ENCODE measurements at places on chromosomes 3 and 15. TPM values are rescaled to one million over a fixed set of nuclear protein-coding genes. Genes with fewer than 3 reads are reported as not detected.
A peak's percentile ranks its signal among the peaks of the same experiment; 100 is the strongest.

DNA sequence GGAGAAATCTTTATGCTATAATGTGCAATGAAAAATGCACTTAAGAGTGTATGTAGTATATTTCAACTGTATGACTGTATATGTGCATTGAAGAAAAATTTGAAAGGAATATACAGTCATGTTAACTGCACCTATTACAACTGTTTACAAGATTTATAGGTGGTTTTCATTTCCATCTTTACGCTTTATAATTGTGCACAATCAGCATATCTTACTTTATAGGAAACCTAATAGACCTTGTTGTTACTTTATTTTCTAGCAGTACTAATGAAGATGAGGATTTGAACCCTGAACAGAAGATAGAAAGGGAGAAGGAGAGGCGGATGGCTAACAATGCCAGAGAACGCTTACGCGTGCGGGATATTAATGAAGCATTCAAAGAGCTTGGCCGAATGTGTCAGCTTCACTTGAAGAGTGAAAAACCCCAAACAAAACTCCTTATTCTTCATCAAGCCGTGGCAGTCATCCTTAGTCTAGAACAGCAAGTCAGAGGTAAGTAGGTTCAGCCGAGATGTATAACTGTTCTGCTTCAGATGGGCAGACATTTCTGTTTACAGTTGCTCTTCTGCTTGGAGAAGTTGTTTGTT, 103.4 kb upstream of the CGNL1 start:
- peaks cover 13% of the 10 kb centered on the region for H3K36me3 ChIP-seq
- no peak overlapping the region for H3K4me3 ChIP-seq
- H3K27ac ChIP-seq, result no peak overlapping the region
- no peaks in the 10 kb centered on the region for H3K27me3 ChIP-seq
- DNase-seq, result no peak
- H3K4me1 ChIP-seq, result no peaks in the 10 kb centered on the region

DNA sequence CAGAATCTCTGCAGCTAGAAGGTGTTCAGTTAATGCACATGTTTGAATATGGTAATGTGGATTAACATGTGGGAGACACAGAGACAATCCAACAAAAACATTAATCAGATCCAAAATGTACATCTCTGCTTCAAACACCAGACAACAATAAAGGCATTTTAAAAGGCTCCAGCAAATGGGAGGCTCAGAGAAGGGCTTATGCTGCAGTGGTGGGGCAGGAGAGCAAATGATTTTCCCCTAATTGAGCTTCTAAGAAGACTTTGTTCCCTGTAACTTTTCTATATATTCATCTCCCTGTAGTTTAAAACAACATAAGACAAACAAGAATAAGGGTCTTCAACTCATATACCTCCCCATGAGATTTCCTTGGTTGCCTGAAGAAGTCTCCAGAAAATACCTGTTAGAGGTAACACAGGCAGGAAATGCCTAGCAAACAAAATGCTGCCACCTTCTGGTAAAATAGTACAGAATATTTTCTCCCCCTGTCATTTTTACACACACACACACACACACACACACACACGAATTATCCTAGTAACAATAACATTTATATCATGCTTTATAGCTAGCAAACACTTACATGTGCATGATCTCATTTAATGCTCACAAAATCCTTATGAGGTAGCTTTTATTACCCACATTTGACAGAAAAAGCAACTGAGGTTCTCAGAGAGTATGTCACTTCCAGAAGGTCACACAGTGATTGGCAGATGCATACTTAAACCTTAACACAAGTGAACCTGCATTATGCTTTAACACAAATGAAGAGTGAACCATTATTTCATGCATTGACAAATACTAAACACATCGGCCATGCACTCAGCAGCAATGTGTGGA, 123.4 kb upstream of the MB21D2 start:
- H3K4me3 ChIP-seq, result no peak overlapping the region
- no peaks in the 10 kb centered on the region for H3K4me1 ChIP-seq
- DNase-seq, result no peak
- H3K36me3 ChIP-seq, result no peaks in the 10 kb centered on the region

- no peak for DNase-seq
- H3K4me3 ChIP-seq, result no peak overlapping the region
- H3K36me3 ChIP-seq, result no peaks in the 10 kb centered on the region
- no peak overlapping the region for H3K27ac ChIP-seq
- H3K4me1 ChIP-seq, result no peaks in the 10 kb centered on the region
Observed at GRCh38 chr3:66910266-66911055, 87.6 kb upstream of the KBTBD8 start.

- H3K27me3 ChIP-seq, result no peaks in the 10 kb centered on the region
- no peak overlapping the region for H3K4me3 ChIP-seq
- DNase-seq, result no peak
- no peaks in the 10 kb centered on the region for H3K4me1 ChIP-seq
- no peak overlapping the region for H3K27ac ChIP-seq
Observed at GRCh38 chr3:50427217-50427616, 67.9 kb upstream of the TMEM115 start.

- H3K27me3 ChIP-seq, result no peaks in the 10 kb centered on the region
- no peak overlapping the region for H3K27ac ChIP-seq
- no peaks in the 10 kb centered on the region for H3K36me3 ChIP-seq
- no peaks in the 10 kb centered on the region for H3K4me1 ChIP-seq
Observed at GRCh38 chr3:60772584-60772983, 478.7 kb downstream of the FHIT start.

DNA sequence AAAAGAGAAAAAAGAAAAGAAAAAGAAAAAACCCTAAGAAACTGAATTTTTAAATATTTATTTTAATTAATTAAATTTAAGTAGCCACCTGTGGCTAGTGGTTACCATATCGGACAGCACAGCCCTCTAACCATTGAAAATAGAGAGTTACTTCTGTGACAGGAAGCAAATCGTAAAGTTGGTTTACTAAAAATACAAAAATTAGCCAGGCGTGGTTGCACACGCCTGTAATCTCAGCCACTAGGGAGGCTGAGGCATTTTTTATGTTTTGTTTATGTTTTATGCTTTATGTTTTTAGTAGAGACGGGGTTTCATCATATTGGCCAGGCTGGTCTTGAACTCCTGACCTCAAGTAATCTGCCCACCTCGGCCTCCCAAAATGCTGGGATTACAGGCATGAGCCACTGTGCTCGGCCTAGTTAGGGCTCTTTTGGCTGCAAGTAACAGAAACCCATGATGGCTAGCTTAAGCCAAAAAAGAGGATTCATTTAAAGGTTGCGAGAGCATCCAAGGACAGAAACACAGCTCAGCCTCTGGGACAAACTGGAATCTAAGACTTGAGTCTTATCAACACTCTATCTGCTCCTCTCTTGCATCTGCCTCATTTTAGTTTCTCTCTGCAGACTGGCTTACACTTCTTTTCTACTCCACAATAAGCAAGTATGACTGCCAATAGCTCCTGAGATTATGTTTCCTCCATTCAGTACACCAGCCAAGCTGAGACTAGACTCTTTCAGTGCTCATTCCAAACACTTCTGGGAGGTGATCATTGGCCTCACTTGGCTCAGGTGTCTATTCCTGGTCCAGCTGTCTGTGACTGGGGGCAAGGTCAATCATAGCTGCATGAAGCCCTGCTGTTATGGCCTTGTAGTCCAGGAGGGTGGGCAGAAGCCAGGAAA, 6.8 kb upstream of the SKIL start:
- H3K27me3 ChIP-seq, result no peaks in the 10 kb centered on the region
- H3K4me1 ChIP-seq, result peaks cover 80% of the 10 kb centered on the region
- H3K27ac ChIP-seq, result peak overlapping the region; percentile 60
- DNase-seq, result no peak
- H3K36me3 ChIP-seq, result no peaks in the 10 kb centered on the region

- peaks cover 87% of the 10 kb centered on the region for H3K4me1 ChIP-seq
- peaks cover 82% of the 10 kb centered on the region for H3K27me3 ChIP-seq
- no peaks in the 10 kb centered on the region for H3K36me3 ChIP-seq
Observed at GRCh38 chr3:194137506-194138474, 1.8 kb downstream of the HES1 start.

Gene ARPP21
- not detected for total RNA-seq

Gene CD96
- total RNA-seq, result 22.4 TPM

Gene CD276
- total RNA-seq, result 17.8 TPM

Gene KCNMB2
- 0.60 TPM for total RNA-seq

Gene CADM2
- 0.37 TPM for total RNA-seq

All from spleen (tissue), 13 donors.